ENCODE measurements at places on chromosomes 1 and 21. TPM values are rescaled to one million over a fixed set of nuclear protein-coding genes. Genes with fewer than 3 reads are reported as not detected.

The RNU1-4 gene
- total RNA-seq: not detected

The OLIG2 gene
- total RNA-seq: not detected

The LAX1 gene
- not detected for total RNA-seq

The PIAS3 gene
- total RNA-seq: 8.1 TPM

The EFNA3 gene
- total RNA-seq: 9.1 TPM

The FAM151A gene
- total RNA-seq: not detected

The MPZ gene
- total RNA-seq: not detected

The TMEM222 gene
- 34.8 TPM for total RNA-seq

The MRPL55 gene
- 138 TPM for total RNA-seq

The RPE65 gene
- not detected for total RNA-seq

The DNAI4 gene
- 6.5 TPM for total RNA-seq

The FAM43B gene
- 2.8 TPM for total RNA-seq

The SLC30A1 gene
- total RNA-seq: 19.0 TPM

The CELA2A gene
- not detected for total RNA-seq

The ITGB2 gene
- total RNA-seq: 12.5 TPM

The AGTRAP gene
- 106 TPM for total RNA-seq

The C8A gene
- not detected for total RNA-seq

The GSTM1 gene
- not detected for total RNA-seq

The FCRL1 gene
- total RNA-seq: not detected

The NR1I3 gene
- total RNA-seq: not detected

The GNG4 gene
- 1.3 TPM for total RNA-seq

The OR2AK2 gene
- not detected for total RNA-seq

The GJA5 gene
- total RNA-seq: not detected

The CLIC6 gene
- total RNA-seq: not detected

The ACTN2 gene
- total RNA-seq: 0.71 TPM

The RORC gene
- total RNA-seq: 0.24 TPM

The FOXD3 gene
- total RNA-seq: not detected

The BRINP2 gene
- total RNA-seq: 14.4 TPM

The MMP23B gene
- not detected for total RNA-seq

The HSD11B1 gene
- total RNA-seq: not detected

The SELP gene
- total RNA-seq: not detected

The MROH9 gene
- not detected for total RNA-seq

The SV2A gene
- not detected for total RNA-seq

The ATF6 gene
- 10.8 TPM for total RNA-seq

The GPR52 gene
- not detected for total RNA-seq

The S100A11 gene
- 455 TPM for total RNA-seq

The S100A7A gene
- total RNA-seq: not detected

The SLFNL1 gene
- not detected for total RNA-seq

The CFAP74 gene
- total RNA-seq: not detected

The KRTAP12-2 gene
- total RNA-seq: not detected

The LYPLA2 gene
- 95.6 TPM for total RNA-seq

The TCEA3 gene
- total RNA-seq: 1.5 TPM

The LRRC8B gene
- total RNA-seq: 15.9 TPM

The TMEM50A gene
- 89.1 TPM for total RNA-seq

The AMPD1 gene
- not detected for total RNA-seq

The ADAM30 gene
- not detected for total RNA-seq

The MKNK1 gene
- 25.7 TPM for total RNA-seq

The BCAN gene
- total RNA-seq: not detected

The CLCA1 gene
- total RNA-seq: not detected

The F13B gene
- total RNA-seq: not detected

The RPTN gene
- total RNA-seq: not detected

The BRDT gene
- not detected for total RNA-seq

The BMP8A gene
- not detected for total RNA-seq
